ENCODE measurements at places on chromosomes 6 and 20.
A peak's percentile ranks its signal among the peaks of the same experiment; 100 is the strongest.

DNA sequence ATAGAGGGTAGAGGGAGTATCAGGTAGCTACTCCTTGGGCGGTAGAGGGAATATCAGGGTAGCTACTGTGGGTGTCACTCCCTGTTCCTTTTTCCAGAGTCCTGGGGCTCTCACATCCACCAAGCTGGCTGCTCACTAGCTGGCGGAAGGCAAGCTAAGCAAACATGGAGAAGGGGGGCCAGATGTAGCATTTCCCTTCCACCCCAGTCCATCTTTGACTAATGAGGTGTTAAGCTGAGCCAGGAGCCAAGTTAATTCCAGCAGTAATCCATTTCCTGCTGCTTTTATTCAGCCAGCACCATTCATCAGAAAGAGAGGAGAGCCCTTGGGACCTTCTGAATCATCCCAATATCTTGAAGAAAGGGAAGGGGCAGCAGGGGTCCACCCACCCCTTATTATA lies 330.0 kb downstream of the ZFAND3 start:
- no peak for DNase-seq

- DNase-seq: no peak
Observed at GRCh38 chr6:53547166-53547810, 2.4 kb upstream of the GCLC start.

DNA sequence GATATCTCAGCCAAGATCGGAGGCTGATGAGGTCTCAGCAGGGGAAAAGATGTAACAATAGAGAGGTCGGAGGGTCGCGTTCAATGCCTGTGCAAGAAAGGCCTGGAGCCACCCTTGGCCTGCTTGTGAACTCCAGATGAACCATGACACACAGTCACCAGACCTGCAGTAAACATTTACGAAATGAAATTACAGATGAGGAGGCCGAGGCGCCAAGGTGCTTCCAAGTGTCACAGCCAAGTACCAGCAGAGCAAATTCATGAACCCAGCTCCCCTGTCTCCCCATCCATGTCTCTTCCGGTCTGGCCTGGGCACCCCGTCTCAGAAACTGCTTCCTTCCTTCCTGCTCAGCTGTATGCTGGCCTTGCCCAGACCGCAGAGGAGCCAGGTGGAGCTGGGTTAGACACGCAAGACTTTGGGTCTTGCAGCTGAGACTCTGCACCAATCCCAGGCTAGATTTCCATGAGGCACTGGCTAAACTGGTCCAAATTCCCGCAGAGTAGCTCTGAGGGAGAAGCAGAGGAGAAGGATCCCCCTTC lies 48.1 kb downstream of the CHMP4B start:
- peak; percentile 80 for DNase-seq

DNA sequence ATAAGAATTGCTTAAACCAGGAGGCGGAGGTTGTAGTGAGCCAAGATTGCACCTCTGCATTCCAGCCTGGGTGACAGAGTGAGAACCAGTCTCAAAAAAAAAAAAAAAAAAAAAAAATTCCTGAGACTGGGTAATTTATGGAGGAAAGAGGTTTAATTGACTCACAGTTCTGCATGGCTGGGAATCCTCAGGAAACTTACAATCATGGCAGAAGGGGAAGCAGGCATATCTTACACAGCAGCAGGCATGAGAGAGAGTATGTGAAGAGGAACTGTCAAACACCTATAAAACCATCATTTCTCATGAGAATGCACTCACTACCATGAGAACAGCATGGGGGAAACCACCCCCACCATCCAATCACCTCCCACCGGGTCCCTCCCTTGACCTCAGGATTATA lies 1.8 kb upstream of the FKBP1A start:
- DNase-seq: no peak

DNA sequence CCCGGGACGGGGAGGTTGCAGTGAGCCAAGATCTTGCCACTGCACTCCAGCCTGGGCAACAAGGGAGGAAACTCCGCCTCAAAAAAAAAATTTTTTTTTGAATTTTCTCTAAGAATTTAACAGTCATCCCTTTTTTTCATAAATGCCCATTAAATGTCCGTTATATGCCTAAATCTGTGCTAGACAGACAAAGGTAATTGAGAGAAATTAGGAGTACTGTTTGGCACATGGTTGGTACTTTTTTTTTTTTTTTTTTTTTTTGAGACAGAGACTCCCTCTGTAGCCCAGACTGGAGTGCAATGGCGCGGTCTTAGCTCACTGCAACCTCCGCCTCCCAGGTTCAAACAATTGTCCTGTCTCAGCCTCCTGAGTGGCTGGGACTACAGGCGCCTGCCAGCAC lies 1.7 kb downstream of the PCMT1 start:
- DNase-seq: no peak

- DNase-seq: no peak
Observed at GRCh38 chr6:104629826-104630225, 229.9 kb downstream of the HACE1 start.

DNA sequence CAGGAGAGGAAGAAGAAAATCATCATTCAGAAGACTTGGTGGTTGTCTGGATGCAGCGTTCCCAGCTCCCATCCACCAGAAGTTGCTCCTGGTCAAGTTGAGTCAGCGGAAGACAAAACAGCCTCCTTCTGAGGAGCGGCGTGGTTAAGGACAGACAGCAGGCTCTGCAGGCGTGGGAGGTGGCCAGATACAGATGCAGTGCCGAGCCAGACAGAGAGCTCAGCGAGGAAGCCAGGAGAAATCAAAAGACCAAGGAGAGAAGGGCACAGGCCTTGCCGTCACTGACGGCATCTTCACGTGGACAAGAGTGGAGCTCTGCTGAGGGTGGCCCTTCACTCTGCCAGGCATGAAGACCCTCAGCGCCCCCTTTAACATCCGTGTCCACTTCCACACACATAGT lies 158.5 kb downstream of the THBS2 start:
- DNase-seq: no peak

DNA sequence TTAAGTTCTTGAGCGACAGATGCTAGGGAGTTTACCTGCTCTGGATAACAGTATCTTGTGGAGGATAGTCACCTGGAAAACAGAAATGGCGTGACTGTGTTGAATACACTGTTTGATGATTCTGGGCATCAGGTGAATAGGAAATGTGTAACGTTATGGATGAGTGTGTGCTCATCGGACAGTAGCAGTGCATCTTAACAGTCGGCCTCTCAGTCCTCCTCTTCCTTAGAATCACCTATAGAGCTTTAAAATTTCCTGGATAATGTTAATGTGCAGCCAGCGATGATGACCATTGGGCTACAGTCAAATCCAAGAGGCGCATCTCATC lies 217.7 kb downstream of the OR2B2 start:
- DNase-seq: no peak

- no peak for DNase-seq
Observed at GRCh38 chr6:115064680-115065079, 721.9 kb upstream of the HS3ST5 start.

DNA sequence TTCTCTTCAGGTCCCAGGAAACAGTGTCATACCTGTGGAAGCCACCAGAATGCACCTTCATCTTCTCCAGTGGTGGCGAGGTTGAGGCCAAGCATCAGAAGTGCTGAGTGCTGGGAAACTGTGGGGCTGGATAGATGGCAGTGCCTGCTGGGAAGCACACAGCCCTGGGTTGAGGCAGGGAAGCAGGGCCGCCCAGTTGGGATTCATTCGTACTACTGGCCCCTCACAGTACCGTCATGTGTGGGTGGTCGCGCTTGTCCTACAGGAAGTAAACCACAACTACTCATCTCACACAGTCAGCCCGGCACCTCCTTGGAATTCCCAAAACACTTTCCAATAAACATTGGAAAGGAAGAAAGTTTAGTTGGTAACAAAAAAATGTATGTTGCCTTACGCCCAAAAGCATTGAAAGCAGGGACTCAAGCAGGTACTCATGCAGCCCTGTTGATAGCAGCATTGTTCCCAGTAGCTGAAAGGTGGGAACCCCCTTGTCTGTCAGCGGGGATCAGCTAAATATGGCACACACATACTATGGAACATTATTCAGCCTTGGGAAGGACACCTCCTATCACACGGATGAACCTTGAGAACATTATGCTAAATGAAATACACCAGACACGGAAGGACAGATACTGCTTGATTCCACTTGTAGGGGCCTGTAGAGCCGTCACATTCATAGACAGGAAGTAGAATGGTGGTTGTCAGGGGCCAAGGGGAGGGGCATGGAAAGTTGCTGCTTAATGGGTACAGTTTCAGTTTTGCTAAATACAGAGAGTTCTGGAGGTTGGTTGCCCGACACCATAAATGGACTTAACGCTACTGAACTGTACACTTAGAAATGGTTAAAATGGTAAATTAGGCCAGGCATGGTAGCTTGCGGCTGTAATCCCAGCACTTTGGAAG lies 162.7 kb downstream of the MTHFD1L start:
- DNase-seq: no peak

DNA sequence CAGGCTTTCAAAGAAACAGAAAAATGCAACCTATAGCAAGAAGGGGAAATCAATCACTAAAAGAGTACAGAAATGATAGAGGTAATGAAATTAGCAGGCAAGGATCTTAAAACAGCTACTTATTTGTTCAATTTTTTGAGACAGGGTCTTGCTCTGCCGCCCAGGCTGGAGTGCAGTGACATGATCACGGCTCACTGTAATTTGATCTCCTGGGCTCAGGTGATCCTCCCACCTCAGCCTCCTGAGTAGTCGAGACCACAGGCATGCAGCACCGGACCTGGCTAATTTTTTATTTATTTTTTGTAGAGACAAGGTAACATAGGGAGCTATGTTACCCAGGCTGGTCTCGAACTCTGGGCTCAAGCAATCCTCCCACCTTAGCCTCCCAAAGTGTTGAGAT lies 21.6 kb downstream of the TFB1M start:
- DNase-seq: no peak

DNA sequence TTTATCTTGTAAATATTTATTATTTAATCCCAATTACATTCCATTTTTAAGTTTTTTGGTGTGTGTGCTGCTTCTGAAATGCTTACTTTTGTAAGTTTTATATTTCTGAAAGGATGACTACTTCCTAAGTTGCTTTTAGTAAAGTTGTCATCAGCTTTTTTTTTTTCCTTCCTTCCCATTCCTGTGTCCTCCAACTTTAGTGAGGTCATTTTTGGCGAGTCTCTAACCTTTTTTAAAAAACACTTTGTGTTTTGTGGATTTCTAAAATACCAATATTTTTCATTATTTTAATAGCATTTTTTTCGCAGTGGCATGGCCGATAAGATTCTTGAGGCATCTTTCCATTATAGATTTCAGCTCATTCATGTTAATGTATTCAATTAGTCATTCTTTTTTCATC lies 30.9 kb downstream of the FIG4 start:
- no peak for DNase-seq

Data from activated CD4-positive, alpha-beta T cell treated with anti-CD3 and anti-CD28 coated beads, Interleukin-2, amount 10 ng/mL, durations not matched to agents 7 days and 5 days (primary cell).